NK-92 treated with Interleukin-12 subunit alpha and Interleukin-12 subunit beta, amount 100 ng/mL, for 24 hours (cell line): ENCODE measurements at places on chromosomes 3 and 15.

DNA sequence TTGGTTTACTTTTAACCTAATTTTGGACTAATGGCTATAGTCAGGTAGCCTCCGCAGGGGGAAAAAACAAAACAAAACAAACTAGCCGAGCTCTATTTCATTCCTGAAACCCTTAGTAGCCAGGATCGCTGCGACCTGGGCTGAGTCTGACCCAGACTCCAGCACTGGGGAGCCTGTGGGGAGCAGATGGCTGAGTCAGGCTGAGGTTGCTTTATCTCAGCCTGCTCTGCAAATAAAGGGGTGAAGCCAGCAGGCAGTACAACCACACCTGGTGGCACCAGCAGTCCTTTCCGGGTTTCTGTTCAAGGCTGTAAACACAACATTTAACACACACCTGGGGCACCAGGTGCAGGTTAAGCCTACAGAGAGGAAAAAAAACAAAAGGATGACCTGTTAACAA is 27.3 kb downstream of the ABHD2 start:
- DNase-seq: no peak

DNA sequence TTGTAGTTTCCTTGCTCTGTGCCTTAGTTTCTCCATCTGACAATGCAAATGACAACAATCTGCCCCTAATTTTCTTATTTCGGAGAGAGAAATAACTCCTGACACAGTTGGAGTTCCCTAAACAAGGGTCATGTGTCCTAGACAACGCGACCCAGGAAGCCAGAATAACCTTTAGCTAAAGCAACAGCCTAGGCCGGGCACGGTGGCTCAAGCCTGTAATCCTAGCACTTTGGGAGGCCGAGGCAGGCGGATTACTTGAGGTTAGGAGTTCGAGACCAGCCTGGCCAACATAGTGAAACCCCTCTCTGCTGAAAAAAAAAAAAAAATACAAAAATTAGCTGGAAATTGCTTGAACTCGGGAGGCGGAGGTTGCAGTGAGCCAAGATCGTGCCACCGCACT is 49.9 kb downstream of the MCF2L2 start:
- no peak for DNase-seq

GRCh38 chr3:194541483-194541882 is 54.7 kb upstream of the ATP13A3 start:
- no peak for DNase-seq

GRCh38 chr15:96321639-96322535 is 8.6 kb upstream of the NR2F2 start:
- DNase-seq: no peak
